ENCODE measurements at places on chromosomes 1 and 21.

DNA sequence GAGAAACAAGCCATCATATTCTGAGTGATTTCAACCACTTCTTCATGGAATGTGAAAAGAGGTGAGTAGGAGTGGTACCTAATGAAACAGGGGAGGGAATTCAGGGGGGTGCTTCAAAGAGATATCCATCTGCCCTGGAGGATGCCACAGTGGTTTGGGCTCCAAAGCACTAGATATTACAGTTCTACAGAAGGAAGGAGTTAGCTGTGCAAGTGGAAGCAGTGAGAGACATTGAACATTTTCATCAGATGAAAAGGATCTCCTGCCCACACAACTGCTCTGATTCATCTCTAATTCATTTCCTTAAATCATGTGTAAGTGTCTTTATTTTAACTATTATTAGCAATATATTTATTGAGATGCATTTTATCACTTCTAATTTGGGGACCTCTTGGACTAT lies 2.8 kb upstream of the RGS5 start:
- DNase-seq: peak; percentile 18

DNA sequence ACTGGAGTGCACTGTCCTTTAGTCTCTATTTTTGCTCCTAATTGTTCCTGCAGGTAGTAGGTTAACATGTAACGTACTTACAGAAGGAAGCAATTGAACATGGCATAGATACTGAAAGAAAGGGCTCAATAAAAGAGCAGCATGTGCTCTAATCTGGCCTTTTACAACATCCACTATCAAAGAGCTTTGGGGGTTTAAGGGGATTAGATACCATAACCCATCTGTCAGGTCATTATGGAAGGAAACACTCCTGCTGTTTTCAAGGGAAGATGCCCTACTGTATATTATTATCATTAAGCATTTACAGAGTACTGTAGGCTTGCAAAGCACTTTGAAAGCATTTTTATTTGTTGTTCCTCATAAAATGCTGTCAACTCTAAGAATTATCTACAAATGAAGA lies 152.8 kb downstream of the TTLL7 start:
- no peak for DNase-seq

DNA sequence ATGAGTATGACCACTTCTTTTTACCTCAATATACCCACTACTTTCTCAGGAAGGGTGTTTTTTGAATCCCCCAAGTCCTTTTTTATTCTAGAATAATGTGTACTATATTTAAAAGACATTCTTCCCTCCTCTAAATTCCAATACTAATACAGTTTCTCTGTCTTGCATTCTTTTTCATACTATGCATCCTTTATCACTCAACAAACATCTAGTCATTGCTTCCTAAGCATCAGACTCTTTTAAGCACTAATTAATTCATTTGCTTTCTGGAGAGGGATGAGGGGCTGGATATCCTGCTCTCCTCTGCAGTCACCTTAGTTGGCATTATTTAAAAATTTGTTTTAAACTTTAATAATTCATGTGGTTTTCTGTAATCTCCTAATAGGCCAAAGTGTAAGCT lies 838.8 kb downstream of the KCNT2 start:
- DNase-seq: no peak

GRCh38 chr1:40651138-40651857 lies 14.2 kb downstream of the RIMS3 start:
- no peak for DNase-seq

DNA sequence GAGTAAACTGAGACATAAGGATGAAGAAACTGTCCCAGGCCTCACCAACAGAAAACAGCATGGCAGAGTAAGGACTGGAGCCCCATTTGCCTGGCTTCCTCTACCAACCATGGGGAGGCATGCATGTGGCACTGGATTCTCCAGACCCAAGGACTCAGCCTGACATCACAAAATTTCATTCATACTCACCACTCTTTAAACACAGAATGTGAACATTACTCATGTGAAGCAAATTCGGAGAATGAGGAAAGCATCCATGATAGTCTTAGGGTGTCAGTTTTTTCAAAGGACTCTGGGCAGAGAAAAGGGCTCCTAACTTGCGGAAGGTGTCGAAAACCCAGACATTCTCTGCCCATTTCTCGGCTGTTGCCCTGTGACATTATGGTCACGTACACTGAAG lies 83.9 kb downstream of the PCNX2 start:
- no peak for DNase-seq

GRCh38 chr1:71116729-71117128 lies 35.9 kb upstream of the ZRANB2 start:
- DNase-seq: no peak

DNA sequence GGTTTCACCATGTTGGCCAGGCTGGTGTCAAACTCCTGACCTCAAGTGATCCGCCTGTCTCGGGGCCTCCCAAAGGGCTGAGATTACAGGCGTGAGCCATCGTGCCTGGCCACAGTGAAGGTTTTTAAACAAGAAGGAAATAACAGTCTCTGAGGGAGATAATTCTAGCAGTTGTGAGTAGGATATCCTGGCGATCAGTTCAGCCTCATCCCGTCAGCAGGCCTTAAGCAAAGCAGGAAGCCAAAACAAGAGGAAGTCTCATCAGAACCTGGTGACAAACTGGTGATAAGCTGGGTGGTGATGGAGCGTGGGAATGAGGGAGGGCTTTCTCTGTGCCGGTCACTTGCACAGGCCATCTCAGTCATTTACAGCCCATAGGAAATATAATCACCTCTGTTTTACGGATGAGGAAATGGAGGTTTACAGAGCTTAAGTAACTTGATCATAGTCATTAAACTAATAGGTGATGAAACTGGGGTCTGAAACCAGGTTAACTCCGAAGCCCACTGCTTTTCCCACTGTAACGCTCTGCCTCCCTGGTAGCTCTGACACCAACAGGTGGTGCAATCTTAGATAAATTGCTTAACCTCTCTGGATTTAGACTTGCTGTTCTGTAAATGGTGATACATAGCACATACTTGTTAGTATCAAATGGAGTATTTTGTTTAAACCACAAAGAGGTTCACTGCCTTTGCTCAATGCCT lies 40.8 kb upstream of the A3GALT2 start:
- peak; percentile 84 for DNase-seq

All from fibroblast of pulmonary artery (primary cell).